ENCODE measurements at places on chromosomes 6 and 20. TPM values are rescaled to one million over a fixed set of nuclear protein-coding genes. Genes with fewer than 3 reads are reported as not detected.

The IL20RA gene
- not detected for total RNA-seq

The UST gene
- total RNA-seq = 0.47 TPM

DNA sequence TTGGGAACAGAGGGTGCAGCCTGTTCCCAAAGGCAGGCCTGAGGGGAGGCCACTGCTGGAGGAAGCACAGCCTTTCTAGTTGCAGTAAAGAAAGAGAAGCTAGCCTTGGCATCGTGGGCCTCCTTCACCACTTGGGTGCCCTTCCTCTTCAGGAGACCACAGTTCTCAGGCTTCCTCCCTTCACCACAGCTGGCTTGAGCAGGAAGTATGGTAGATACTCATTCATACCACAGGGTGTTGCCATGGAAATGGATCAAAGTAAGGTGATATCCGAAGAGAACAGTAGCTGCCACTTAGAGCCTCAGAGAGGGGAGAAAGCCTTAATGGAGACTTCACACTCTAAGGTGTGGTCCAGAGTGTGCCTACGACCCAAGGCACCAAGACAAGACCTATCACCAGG, 120.4 kb upstream of the RIPOR2 start:
- peak overlapping the region; percentile 78 for H3K4me3 ChIP-seq
- peak; percentile 86 for DNase-seq
- no peaks in the 10 kb centered on the region for H3K36me3 ChIP-seq
- H3K4me1 ChIP-seq = peaks cover 61% of the 10 kb centered on the region

GRCh38 chr20:25064561-25065071, 6.7 kb upstream of the ACSS1 start:
- H3K36me3 ChIP-seq = peaks cover 4% of the 10 kb centered on the region
- peaks cover 7% of the 10 kb centered on the region for H3K4me1 ChIP-seq
- peaks cover 12% of the 10 kb centered on the region for H3K27me3 ChIP-seq
- no peak for DNase-seq
- no peak overlapping the region for H3K4me3 ChIP-seq

GRCh38 chr6:157966589-157966977, 15.1 kb upstream of the SYNJ2 start:
- H3K27me3 ChIP-seq = no peaks in the 10 kb centered on the region
- DNase-seq = no peak
- H3K4me1 ChIP-seq = peaks cover 9% of the 10 kb centered on the region
- H3K4me3 ChIP-seq = no peak overlapping the region
- no peak overlapping the region for H3K27ac ChIP-seq
- H3K36me3 ChIP-seq = no peaks in the 10 kb centered on the region

GRCh38 chr6:25065666-25066065, 129.9 kb upstream of the RIPOR2 start:
- H3K4me1 ChIP-seq = peaks cover under 1% of the 10 kb centered on the region
- H3K27ac ChIP-seq = no peak overlapping the region
- H3K27me3 ChIP-seq = no peaks in the 10 kb centered on the region
- no peaks in the 10 kb centered on the region for H3K36me3 ChIP-seq
- no peak for DNase-seq
- no peak overlapping the region for H3K4me3 ChIP-seq

GRCh38 chr6:36724514-36725390, 27.1 kb downstream of the RAB44 start:
- no peaks in the 10 kb centered on the region for H3K27me3 ChIP-seq
- no peaks in the 10 kb centered on the region for H3K36me3 ChIP-seq
- no peak for DNase-seq
- H3K4me1 ChIP-seq = peaks cover 6% of the 10 kb centered on the region
- H3K4me3 ChIP-seq = no peak overlapping the region
- H3K27ac ChIP-seq = no peak overlapping the region
